ENCODE measurements at places on chromosomes 1 and 21.

GRCh38 chr1:219299420-219299819 is 125.7 kb downstream of the LYPLAL1 start:
- no peak for DNase-seq

DNA sequence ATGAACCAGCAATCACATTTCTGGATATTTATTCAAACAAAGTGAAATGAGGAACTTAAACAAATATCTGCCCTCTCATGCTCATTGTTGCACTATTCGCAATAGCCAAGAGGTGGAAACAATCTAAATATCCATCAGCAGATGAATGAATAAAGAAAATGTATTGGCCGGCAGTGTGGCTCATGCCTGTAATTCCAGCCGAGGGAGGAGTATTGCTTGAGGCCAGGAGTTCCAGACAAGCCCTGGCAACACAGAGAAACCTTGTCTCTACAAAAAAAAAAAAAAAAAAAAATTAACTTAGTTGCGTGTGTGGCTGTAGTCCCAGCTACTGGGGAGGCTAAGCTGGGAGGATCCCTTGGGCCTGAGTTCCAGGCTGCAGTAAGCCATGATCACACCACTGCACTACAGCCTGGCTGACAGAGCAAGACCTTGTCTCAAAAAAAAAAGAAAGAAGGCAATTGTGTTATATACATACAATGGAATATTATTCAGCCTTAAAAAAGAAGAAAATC is 191.4 kb downstream of the AKT3 start:
- DNase-seq = no peak

DNA sequence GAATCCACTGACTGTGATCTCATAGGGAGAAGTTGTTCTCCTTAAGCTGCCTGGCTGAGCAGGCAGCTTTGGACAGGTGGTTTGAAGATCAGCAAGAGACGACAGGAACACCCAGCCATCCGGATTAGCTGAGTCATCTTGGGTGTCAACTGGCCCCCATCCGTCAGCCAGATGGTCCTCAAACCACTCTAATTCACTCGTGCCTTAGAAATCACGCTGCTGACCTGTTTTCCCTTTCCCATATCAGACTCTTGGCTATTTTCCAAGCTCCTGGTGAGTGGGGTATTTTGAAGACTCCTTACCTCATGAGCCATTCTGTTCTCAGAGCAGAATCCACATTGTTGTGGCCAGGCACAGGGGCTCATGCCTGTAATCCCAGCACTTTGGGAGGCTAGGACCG is 149.1 kb upstream of the L1TD1 start:
- no peak for DNase-seq

- DNase-seq = no peak
Measured at GRCh38 chr1:208923456-208923855, 660.1 kb upstream of the CAMK1G start.

DNA sequence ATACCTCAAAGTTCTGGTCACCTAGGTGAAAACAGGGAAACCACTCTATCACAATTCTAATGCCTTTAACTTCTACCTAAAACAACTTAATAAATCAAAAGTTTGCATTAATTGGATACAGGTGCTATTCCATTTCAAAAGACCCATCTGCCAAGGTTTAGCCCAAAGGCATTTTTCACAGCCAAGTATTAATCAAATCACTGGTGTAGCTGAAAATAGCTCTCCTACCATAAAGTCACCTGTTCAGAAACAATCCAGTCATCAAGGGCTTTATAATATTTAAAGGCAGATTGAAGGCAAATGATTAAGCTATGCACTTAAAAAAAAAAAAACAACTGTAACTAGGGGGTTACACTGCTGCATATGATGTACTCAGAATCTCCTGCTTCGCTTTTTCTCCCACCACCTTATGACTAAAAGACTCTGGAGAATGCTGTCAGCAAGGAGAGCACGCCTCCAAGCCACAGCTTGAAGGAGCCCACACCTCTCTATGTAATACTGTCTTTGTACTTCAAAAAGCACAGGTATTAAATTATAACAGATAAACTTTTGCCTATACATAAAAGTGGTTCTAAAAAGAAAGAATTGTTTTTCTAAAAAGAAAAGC is 20.5 kb downstream of the KIAA0319L start:
- no peak for DNase-seq

DNA sequence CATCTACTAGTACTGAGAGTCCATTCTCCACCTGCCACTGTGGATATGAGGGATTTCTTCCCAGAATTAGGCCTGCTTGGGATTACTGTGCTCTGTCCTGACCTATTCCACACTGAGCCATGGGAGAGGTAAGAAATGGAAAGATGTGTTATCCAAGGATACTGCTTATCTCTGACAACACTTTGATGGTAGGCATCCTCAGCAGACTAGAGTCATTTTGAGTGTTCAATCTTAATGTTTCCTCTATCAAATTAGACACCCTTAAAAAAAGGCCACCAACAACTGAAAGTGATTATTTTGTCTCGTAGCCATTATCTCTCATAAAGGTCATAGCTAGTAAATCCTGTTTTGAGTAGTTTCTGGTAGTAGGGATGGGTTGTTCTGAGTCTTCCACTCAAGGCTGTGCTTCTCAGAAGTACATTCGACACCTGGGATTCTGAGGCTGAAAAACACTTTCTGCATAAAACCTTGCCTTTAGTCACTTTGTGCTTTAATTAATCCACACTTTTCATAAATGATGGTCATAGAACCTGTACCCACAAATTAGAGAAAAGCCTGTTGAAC is 8.8 kb downstream of the ATPAF1 start:
- DNase-seq = no peak

- DNase-seq = no peak
Measured at GRCh38 chr1:246083416-246083815, 423.7 kb downstream of the SMYD3 start.

DNA sequence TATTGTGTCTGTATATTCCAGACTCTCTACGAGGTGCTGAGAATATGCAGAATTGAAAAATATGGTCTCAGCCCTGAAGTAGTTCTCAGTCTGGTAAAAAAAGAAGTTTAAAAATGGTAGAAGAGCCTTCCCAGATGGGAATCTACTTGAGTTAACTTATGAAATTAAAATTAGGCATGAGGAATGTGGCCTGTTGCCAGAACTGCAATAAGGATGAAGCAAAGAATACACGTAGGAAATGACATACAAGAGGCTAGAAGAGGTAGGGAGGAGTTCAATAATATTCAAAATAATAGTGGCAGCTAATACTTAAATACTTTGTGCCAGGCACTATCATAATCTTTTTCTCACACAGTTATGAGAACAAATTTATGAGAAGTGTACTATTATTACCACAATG is 6.3 kb downstream of the ASPM start:
- no peak for DNase-seq

- no peak for DNase-seq
Measured at GRCh38 chr1:183673605-183674323, 20.6 kb upstream of the APOBEC4 start.

DNA sequence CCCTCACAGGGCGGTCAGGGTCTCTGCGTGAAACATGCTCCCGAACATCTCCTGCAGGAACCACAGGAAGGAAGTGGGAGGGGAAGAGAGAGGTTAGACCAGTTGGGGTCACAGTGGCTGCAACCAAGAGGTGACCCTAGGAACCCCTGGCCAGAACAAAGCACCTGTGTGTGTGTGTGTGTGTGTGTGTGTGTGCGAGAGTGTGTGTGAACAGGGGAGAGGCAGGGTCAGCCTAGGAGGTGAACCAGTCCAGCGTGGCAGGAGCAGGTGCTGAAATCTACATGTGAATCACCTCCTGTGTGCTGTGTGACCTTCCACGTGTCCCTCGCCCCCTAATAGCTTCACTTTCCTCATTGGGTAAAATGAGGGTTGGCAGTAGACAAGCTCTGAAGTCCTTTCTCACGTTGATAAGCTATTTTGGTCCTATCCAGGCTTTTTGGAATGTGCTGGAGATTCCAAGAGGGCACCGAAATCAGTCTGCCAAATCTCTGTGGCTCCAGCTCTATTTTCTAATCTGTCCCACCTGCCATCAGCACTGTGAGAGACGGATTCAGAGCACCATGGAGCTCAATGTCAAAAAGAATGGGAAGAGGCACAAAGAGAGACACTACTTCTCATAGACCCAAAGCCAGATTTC is 27.8 kb downstream of the SLC26A9 start:
- DNase-seq = no peak

DNA sequence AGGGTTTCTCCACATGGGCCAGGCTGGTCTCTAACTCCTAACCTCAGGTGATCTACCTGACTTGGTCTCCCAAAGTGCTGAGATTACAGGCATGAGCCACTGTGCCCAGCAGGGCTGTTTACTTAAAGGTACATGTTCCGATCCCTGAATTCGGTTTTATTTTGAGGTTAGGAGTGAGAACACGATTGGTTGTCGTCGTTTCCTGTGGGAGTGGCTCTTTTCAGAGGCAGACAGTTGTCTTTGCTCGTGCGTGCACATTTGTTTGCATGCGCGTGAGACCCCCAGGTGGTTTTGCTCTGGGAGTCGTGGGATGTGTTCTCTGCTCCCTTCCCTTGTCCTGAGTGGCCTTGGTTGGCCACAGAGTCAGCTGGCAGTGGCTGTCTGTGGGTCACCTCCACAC is 60.2 kb downstream of the SKI start:
- no peak for DNase-seq

- DNase-seq = no peak
Measured at GRCh38 chr1:173768827-173769226, 54.0 kb downstream of the KLHL20 start.

- DNase-seq = no peak
Measured at GRCh38 chr1:172761581-172762486, 102.9 kb downstream of the FASLG start.

DNA sequence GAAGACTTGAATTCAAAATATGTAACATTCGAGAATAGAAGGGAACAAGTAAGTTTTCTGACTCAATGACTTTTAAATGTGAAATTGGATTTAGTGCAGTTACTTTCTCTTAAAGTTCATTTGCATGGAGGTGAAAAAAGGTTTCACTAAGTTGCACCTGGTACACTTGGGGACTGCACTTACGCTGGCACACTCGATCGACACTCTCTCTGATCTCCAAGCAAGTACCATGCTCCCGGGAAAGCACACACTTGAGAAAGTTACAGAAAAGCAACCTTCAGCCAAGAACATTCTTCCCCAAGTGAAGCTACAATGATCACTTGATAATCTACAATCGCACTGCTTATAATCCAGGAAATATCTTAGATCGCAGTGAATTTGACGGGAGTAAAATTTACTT is 63.1 kb downstream of the COQ8A start:
- DNase-seq = no peak

DNA sequence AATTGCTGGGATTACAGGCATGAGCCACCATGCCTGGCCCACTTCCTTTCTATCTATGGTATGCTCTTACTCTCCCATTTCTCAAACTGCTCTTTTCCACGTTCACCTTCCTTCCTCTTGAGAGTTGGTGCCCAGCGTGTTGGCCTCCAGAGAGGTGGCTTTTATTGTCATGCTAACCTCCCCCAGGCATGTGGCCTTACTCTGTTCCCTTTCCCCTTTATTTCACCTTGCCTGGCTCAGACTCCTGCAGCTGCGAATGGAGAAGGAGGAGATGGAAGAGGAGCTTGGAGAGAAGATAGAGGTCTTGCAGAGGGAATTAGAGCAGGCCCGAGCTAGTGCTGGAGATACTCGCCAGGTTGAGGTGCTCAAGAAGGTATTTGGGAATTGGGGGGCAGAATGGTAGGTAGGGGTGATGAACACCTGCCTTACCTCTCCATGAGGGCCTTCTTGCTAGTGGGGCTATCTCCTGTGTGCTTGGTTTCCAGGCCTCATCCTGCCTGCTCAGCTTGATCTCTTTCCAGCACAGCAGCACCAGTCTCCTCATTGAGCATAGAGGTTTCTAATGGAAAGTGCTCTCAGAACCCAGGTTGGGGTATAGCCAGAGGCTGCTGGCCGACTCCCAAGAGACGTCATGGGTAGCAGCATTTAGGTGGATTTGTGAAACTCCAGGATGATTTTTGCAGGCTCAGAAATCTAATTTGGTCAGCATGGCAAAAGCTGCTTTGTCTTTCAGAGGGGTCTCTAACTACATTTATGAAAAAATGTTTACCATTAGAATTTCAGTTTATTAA is 13.2 kb upstream of the TUFT1 start:
- no peak for DNase-seq

DNA sequence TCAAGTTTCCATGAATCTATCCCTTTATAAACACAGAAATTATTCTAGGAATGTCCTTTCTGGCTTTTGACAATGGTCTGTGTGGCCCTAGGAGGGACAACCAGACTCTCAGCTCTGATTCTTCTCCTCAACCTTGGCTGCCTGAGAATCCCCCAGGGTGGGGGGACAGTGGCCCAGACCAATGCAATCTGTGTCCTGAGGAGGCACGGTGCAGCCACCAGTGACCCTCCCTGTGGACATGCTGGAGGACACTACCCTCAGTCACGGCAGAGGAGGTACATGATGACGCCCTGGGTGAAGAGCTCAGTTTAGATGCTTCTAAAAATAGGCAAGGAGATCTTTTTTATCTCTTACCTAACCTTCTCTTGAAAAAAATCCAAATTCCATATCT is 91.7 kb downstream of the PGBD5 start:
- DNase-seq = no peak

- DNase-seq = no peak
Measured at GRCh38 chr1:41629141-41629540, 144.7 kb upstream of the EDN2 start.

DNA sequence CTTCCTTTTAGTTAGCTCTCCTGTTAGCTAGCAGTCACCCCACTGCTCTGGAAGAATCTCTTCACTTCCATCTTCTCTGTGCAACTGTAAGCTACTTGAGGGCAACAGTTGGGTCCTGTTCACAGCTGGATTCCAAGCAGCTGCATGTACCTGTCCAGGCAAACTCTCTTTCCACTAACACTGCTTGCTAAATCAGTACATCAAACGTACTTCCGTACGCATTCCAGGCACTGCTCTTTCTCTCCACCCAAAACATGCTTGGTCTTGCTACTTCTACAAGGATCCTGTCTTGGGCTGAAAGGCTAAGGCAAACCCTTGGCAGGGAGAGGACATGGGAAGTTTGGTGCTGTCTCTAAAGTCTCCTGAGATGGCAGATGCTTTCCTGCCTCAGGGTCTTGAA is 139.2 kb upstream of the CACNA1E start:
- no peak for DNase-seq

DNA sequence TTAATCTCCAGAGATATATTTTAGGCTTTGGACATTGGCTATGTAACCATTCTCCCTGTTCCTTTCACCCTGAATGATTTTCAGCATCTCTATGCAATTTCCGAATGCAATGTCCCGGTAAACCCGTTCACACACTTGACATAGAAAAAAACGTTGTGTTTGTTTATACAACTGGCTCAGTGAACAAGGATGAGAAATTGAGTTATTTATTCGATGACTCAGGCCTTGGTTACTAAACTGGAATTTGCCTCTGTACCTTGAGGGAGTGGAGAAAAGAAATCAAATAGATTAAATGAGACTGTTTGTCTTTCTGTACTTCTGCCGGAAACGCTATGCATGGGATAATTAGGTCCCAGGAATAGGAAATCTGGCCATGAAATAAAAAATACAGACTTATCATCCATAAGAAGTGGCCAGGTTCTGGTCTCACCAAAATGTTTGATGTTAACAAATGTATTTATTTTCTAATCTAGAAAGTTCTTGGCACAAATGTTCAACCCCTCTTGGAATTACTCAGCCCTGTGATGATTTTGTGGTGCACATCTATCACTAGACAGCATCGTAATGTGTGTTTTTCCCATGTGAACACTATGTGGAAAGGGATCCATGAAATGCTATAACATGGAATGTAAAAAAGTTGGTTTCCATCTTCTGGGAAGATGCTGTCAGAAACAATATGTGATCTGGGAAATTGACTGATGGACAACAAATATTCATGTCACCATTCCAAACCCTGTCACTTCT is 253.9 kb downstream of the DUSP10 start:
- DNase-seq = no peak

- no peak for DNase-seq
Measured at GRCh38 chr1:178593515-178593914, 80.6 kb downstream of the TEX35 start.
